ENCODE measurements at places on chromosomes 3 and 15.

GRCh38 chr15:25903024-25903581 lies 40.0 kb upstream of the ATP10A start:
- DNase-seq: no peak

DNA sequence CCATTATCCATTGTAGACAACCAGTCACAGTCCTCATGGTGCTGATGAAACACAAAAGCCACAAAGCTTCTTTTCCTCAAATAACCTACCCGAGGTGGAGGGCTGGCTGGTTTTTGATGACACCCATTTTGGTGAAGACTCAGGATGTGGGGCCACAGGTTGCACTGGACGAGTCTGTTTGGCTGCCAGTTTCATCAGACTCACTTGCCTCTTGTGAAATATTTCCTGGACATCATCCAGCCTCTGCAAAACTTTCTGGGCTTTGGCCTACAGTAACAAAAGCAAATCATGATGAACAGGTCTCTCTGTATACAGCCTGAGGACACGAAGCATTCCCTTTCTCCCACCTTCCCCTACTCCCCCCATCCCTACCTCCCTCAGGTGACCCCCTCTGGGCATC lies 42.2 kb downstream of the B3GNT5 start:
- DNase-seq: no peak

DNA sequence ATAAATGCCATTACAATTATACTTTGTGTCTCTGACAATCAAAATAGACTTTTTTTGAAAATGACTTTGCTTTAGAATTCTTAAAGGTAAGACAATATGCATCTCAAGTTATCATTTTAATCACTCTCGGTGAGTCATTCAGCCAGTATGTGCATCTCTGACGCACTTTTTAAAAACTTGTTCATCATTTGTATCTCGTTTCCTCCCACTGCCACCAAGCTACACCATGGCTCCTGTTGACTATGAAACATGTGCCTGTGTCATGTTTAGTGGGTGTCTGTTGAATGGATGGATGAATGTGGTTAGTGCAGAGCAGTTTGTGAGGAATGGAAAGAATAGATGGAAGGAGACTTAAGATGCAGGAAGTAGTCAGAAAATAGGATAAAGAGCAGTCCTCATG lies 68.6 kb downstream of the ARPP21 start:
- DNase-seq: no peak

DNA sequence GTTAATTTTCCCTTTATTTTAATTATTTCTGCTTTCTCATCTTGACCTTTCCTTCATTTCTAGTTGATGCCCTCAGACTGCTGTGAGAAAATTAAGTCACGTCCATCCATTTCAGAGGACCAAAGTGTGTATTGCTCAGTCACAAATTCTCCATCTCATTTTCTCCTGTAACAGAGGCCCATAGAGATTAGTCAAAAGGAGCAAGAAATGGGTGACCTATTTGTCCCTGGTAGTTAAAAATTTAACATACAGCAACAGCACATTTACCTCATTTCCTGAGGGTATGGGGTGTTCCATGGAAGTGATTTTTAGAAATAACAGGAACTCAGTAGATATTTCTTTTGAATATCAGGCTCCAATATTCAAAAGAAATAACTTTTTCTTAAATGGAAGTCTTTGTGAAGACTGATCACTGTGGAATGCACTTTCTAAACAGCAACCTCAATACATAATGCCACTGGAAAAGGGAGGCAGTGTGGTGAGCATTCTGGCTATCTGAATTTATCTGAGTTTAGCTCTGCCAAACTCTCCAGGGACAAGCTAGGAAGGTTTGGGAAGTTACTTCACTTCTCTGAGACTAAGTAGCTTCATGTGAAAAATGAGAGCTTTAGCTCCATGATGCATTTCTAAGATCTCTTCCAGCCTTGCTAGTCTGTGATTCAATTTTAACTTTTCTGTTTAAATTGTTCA lies 808.2 kb downstream of the SQOR start:
- no peak for DNase-seq

DNA sequence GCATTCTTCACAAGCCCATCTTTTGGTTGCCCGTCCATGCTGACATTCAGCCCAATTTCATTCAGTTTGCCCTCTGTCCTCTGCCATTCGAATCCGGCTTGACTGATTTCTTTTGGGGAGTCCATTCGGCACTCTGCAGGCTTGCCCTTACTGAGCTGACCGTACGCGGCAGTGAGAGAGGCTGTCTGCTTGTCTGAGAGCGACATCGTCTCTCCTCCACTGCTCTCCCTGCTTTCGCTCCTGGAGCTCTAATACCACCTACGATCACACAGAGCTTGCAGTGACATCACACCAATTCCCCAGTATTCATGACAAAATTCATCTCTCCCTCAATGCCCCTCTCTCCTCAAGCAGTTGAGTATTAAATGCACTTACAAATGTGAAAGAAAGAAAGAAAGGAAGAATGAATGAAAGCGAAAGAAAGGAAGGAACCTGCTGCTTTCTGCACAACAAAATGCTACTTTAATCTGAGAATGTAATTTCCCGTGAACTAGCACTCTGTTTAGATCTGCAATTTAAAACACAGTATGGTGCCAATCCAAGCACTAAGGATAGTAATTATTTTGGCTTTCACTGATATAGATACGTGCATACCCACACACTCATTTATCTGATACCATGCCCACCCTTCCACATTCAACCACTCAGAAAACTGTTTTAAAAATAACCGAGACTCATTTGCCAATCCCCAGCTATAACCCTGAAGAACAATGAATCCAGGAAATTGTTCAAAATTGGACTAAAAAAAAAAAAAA lies 89.5 kb downstream of the DHX30 start:
- DNase-seq: no peak

- no peak for DNase-seq
Observed at GRCh38 chr3:53229606-53230005, 26.2 kb downstream of the TKT start.

DNA sequence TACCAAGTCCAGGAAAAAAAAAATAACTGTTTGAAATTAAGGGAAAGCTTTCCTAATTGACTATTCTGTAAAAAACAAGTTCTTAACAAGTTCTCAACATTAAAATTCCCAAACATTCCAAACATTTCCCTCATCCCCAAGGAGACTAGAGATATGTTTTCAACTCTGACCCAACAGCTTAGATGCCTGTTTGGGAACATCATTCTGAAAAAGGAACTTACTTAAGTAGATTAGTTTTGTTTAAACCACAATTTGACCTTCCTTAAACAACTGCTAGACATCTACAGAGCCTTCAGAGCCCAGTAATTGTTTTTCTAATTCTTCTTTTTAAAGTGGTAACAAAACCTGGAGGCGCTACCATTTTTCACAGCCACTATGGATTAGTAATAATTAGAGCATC lies 12.8 kb downstream of the UBR1 start:
- DNase-seq: no peak

DNA sequence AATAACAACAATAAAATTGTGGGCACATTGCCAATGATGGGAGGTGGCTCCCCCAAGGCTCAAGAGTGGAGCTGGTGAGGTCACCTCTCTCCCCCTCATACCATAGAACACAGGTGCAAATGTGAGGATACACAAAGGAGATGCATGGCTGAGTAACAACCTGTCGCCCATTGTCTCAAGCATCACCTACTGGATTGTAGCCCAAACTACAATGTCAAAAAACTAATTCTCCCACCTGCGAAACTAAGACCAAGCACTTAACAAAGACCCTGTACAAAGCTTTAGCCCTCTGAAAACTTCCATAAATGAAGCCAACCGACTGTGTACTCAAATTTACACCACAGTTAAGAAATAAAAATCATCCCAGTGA lies 50.4 kb upstream of the IGSF11 start:
- no peak for DNase-seq

GRCh38 chr3:81761904-81762580 lies 597 bp upstream of the GBE1 start:
- DNase-seq: no peak

DNA sequence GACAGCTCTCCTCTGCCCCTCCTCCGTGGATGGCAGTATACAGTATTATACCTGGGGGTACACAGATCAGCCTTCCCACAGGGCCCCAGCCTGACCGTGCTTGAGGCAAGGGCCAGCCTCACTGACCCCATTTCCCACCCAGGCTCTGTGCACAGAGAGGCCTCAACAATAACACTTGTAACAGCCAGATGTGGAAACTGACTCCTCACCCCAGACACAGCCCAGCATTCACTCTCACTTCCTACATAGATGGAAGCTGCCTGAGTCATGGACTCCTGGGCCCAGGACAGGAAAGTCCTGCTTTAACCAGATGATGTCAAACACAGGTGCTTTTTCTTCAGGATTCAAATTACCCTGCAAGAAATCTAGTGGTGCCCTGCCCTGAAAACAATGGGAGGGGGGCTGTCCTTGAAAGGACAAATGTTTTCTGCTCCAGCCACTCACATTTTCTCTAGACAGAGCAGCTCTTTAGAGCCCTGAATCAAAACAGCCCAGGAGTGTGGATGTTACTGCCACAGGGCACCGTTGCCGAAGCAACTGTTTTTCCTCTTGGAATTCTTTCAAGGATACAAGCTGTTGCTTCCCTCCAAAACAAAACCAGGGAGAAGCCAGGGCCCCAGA lies 16.4 kb downstream of the CCDC12 start:
- no peak for DNase-seq

GRCh38 chr3:134838599-134838998 lies 43.5 kb downstream of the EPHB1 start:
- no peak for DNase-seq

- no peak for DNase-seq
Observed at GRCh38 chr15:95401587-95401986, 928.9 kb upstream of the NR2F2 start.

DNA sequence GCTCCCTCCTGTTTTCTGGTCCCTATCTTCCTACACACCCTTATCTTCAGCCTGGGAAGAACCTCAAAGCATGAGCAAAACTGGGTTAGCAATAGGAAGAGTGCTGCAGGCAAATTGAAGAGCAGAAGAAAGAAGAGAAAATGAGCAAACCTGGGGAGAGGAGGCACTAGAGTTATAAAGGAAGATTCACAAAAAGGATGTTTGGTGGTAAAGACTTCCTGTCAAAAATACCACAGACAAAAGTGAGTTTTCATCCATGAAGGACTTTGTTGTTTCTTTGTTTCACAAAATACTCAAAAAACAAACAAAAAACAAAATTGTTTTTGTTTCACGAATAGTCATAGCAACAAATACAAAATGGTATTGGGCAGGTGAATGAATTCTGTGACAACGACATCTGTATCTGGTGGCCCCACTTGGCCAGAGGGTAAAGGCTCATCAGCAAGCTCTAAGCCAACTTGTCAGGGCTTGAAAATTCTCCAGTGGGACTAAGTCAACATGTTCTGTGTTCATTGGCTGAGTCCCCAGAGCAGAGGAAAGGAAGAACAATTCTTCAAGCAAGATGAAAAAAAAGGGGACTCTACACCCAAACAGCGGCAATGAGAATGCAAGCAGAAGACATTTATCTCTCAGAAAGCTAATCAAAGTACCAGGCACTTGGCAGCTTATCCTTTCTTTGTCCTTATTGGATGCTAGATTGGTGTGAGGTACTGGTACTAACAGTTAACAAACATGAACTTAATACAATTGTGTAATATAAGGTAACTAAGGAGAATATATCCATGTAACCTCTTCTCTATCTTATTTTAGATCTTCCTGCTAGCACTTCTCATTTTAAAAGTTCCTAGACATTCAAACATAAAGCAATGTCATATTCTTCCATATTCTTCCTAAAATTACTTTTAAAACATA lies 9.7 kb downstream of the ATP8B4 start:
- no peak for DNase-seq

DNA sequence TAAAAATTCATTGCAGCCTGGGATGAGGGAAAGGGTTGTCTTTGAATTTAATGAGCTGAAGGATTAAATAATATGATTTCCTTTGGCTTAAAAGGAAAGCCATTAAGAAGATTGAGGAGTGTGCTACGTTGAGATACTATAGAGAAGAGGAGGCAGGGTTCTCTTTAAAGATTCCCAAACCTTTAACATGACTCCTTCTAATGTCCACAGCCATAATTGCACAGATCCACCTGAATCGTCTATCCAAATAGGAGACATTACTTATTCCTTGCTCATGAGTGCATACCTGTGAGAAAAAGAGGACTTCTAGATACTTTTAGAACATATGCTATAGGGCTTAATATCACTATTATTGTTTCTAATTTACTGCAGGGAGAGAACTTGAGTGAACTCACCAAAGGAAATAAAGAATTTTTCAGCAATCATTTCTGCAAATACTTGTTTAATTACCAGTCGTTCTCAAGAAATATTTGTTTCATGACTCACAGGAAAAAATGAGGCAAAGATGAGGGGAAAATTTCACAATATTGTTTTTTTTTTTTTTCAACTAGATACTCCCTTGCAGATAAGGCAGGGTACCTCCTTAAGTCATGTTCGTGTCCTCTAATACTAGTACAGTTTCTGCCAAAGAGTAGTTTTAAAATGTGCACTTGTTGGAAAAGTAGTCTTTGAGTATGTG lies 8.9 kb upstream of the SUCNR1 start:
- no peak for DNase-seq

- DNase-seq: no peak
Observed at GRCh38 chr3:41507336-41508062, 308.2 kb downstream of the CTNNB1 start.

- DNase-seq: no peak
Observed at GRCh38 chr15:79059081-79059572, 31.5 kb downstream of the RASGRF1 start.

DNA sequence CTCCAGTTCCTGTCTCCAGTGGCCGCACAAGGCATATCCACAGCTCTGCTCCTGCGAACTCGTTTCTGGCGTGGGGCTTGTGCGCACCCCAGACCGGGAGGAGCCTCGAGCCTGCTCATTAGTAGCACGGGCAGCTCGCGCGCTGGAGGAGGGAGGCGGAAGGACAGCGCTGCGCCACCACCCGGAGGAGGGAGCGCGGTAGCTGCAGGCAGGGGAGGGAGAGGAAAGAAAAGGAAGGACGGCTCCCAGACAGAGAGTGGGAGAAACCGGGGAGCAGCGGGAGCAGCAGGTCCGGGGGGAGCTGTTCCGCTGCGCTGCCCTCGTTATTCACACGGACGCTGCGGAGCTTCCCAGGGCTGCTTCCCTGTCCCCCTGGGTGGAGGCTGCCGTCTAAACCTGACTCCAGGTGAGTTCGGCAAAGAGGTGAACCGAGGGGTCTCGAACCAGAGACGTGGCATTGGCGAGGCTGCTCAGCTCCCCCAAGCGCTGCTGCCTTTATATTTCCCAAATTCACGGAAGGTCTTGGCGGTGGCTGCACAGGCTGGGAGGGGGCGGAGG lies 121.3 kb upstream of the ZNF717 start:
- no peak for DNase-seq

DNA sequence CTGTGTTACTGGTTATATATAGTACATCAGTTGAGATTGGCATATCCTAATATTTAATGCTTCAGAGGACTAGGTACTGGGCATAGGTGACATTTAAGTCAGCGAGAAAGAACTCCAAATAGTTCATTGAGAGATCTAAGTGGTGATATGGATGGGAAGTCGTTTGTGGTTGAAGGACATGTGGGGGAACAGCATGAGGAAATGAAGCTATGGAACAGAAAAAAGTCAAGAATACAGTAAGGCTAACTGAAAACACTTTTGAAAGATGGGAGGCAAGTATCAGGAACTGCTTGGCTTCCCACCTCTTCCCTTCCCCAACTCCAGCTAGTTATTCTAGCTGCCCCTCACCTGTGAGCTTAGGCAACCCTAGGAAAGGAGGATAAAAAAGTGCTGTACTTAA lies 3.7 kb upstream of the MYO5A start:
- DNase-seq: no peak
